ENCODE measurements at places on chromosomes 7 and 10.
A peak's percentile ranks its signal among the peaks of the same experiment; 100 is the strongest.

- no peak for DNase-seq
These were observed 63.5 kb downstream of the FAM53B start for GRCh38 chr10:124680675-124681074.

- DNase-seq: no peak
These were observed 162.6 kb downstream of the MTERF1 start for GRCh38 chr7:91717681-91718470.

GRCh38 chr7:121873289-121874194 lies 581 bp downstream of the PTPRZ1 start:
- peak; percentile 89 for DNase-seq

- DNase-seq: no peak
These were observed 173.9 kb downstream of the ZNF438 start for GRCh38 chr10:30857803-30858202.

- DNase-seq: no peak
These were observed 7.8 kb upstream of the ATOH7 start for GRCh38 chr10:68239596-68240150.

GRCh38 chr10:2994221-2994961 lies 73.0 kb upstream of the PFKP start:
- DNase-seq: no peak

DNA sequence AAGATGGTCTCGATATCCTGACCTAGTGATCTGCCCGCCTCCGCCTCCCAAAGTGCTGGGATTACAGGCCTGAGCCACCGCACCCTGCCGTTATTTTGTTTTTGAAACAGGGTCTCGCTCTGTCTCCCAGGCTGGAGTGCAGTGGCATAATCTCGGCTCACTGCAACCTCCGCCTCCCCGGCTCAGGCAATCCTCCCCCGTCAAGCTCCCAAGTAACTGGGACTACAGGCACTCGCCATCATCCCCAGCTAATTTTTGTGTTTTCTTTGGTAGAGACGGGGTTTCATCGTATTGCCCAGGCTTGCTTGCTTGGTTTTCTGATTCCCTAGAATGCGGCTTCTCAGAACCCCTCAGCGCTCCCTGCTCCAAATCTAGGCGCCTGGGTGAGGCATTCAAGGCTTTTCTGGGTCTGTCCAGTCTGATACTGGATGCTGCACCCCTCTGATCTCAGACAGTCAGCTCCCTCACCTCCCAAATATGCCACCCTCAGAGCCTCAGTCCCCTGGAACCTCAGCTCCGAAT lies 1.3 kb downstream of the TFR2 start:
- no peak for DNase-seq

- peak; percentile 85 for DNase-seq
These were observed 200.0 kb upstream of the MKI67 start for GRCh38 chr10:128326251-128326650.

DNA sequence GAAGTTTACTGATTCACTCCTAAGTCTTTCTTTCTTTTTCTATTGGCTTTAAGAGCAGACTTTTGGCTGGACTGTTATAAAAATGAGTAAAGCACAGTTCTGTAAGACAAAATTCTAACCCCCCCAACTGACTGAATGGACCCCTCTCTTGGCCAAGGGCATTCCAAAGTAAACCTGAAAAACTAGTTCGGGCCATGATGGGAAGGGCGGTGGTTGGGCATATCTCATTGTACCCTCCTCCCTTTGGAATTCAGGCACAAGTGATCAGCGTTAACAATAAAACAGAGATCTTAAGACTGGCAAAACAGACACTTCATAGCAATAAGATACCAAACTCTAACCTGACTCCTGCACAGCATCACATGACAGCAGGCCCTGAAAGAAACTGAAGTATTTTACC lies 6.1 kb upstream of the KIF20B start:
- no peak for DNase-seq

DNA sequence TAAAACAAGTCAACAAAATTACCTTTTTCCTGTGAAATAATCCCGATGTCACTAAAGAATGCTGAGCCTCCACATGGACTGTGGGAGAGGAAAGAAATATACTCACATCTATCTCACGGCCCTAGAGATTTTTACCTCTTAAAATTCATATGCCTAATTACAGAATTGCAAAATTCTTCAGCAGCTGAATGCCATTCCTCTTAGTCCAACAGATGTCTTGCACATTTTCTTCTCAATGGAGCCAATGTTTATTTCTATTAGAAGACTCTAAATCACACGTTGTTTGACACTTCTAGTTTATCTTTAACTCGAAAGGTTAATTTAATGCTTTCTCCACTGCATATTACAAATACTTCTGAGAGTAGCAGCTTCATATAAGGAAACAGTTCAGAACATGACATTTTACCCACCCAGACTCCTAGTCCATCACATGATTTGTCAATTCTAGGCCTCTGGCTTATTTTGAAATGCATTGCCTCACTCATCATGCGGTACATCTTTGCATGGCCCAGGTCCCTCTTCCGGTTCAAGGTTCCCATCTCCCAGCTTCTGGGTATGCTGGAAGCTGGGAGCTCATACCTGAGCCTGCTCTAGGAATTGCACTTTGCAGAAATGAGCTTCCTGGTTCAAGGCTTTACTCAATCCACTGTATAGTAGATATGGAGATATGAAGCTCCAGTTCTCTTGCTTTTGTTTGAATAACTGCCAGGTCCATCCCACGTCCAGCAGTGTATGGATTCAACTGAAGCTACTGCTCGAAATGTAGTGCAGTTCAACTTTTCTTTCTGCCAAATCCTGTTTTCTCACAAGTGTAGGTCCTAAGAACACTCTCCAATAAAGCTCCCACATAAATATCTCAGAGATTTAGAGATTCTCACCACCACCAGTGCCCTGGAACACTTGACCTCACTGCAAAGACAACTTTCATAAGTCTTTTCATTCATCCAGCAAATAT lies 306.2 kb downstream of the GPR37 start:
- DNase-seq: no peak

DNA sequence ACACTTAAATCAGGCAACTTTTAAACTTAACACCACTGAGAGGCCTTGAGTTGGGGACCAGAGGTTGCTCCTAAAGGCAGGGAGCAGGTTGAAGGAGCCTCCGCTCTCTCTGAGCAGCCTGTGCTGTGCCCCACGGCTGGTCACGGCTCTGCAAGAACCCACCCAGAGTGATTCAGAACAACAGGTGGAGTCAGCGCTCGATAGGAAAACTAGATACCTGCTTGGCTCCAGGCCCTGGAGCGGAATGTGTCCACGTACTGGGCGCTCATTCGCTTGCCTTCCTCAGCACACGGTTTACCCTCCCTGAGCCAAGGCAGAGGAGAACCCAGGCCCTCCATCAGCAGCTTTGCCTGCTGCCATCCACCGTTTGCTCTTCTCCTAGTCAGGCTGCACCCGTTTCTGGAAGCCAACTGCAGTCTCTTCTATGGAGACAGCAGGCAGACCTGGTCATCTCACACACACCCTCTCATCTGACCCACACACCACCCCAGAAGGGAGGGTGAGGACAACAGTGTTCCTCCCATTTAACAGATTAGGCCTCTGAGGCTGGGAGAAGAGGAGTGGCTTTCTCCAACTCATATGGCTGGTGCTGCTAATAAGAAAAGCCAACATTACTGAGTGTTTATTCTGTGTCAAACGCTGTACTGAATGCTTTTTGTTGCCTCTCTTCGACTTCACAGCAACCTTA lies 37.6 kb upstream of the PDCD4 start:
- no peak for DNase-seq

- DNase-seq: no peak
These were observed 338.3 kb downstream of the CXCL12 start for GRCh38 chr10:44046605-44047004.

DNA sequence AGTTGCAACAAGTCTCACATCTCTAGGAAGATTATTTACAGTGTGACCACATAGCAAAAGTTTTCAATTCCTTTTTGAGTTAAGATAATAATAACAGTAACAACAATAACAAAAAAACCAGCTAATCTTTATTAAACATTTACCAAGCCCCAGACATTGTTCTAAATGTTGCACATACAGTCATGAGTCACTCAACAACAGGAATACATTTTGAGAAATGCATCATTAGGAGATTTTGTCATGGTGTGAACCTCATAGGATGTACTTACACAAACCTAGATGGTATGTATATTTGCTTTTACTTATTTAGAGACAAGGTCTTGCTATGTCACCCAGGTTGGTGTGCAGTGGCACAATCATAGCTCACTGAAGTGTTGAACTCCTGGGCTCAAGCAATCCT lies 52.0 kb downstream of the SPAM1 start:
- no peak for DNase-seq

DNA sequence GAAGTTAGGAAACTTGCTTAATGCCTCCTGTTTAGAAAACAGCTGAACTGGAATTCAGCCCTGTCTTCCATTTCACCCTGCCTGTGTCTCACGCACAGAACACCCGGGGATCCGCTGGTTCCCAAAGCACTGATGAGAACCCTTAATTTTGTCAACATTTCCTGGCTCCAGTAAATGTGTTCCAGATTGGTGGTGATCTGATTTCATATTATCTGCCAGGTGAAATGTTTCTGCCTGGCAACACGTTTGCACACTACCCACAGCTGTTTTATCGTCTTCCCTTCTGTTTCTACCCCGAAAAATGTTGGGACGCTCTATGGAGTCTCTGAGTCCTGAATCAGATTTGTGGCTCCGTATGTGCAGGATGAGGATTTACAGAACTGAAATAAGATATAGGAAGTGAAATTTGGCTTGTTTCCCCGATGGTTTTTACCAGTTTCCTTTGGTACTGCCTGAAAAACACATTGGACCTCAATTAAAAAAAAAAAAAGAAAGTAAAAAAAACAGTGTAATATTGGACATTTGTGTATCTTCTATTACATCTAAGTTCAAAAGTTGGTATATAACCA lies 29.0 kb downstream of the MRC1 start:
- no peak for DNase-seq

GRCh38 chr10:11551916-11552602 lies 59.4 kb downstream of the USP6NL start:
- DNase-seq: no peak

DNA sequence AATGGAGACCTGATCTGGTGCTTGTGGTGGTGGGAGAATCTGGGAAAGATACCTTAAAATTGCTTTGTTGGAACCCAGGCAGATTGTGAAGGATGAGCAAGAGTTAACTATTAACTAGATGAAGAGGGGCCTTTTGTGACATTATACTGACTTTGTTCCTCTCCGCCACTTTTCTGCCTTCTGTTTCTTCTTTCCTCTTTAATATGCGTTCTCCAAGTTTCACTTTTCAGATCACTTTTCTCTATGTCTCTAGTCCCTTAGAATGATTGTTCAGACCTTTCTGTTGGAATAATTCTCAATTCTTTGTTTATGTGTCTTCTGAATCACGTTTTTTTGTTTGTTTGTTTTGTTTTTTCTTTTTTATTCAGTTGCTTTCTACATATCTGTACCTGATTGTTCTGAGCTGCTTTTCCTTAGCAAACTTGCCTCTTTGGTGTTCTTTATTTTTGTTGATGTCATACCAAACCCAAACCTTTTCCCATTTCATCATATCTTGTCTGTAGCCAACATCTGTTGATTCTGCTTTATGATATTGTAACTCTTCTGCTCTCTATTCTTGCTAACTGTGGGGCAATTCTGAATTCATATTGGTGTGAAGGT lies 2.8 kb downstream of the BMPR1A start:
- no peak for DNase-seq

- no peak for DNase-seq
These were observed 211.1 kb upstream of the IGFBP3 start for GRCh38 chr7:46131916-46132795.

DNA sequence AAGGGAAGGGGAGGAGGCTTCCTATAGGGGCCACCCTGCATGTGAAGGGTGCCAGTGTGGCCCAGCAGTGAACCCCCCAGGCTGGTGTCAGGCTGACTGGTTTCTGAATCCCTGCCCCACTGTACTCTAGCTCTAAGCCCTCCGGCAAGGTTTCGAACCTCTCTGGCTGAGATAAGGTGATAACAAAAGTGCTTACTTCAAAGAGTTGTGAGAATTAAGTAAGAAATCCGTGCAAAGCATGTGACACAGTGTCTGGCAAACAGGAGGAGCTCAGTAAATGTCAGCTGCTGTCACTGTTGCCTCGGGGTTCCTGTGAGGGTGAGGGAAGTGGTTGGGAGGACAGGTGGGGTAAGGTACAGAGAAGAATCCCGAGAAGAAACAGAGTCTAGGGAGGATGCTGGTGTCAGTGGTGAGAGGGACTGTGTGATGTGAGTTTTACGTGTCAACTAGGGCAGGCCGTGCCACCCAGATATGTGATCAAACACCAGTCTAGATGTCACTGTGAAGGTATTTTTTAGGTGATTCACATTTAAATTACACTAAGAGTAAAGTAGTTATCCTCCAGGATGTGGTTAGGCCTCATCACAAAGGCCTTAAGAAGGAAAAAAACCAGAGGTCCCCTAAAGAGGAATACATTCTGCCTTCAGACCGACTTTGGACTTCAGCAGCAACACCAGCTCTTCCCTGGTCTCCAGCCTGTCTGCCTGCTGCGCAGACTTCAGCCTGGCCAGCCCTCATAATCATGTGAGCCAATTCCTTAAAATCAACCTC lies 64.4 kb downstream of the BPGM start:
- DNase-seq: no peak

GRCh38 chr10:60444494-60445064 lies 54.9 kb upstream of the ANK3 start:
- no peak for DNase-seq

DNA sequence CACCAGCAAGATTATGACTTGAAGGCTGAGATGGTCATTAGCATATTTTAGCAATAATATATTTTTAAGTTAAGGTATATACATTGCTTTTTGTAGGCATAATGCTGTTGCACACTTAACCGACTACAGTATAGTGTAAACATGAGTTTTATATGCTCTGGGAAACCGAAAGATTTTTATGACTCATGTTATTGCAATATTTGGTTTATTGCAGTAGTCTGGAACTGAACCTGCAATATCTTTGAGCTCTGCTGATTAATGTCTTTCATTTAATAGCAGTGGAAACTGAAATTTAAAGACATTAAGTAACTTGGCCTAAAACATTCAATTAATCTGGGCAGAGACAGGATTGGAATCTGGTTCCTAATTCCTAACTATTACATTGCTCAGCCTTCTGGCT lies 266.7 kb upstream of the PLXDC2 start:
- DNase-seq: no peak

- DNase-seq: no peak
These were observed 19.0 kb downstream of the NUDCD3 start for GRCh38 chr7:44471436-44471835.

- no peak for DNase-seq
These were observed 376.9 kb downstream of the CALN1 start for GRCh38 chr7:72035266-72035665.

GRCh38 chr10:97713339-97713825 lies at the start of gene MARVELD1:
Gene MARVELD1, plus strand, starts transcription at chr10:97713730. Its CDS starts 147 bp downstream, at chr10:97713877.
- peak; percentile 76 for DNase-seq

DNA sequence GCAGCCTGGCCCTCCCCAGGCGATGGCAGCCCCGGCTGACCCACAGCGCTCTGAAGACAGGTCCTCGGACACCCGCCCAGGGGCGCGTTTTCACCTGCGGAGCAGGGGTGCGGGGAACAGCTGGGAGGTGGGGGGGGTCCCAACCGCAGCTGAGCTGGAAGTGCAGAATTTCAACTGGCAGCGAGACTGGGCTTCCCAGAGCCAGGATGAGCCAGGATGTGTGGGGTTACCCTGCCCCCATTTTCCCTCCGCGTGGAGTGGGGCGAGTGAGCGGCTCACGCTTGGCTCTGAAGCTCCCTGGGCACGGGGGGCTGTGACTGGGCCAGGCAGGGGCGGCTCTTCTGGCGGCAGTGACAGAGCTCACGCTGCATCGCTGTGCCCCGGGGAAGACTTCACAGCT lies 70.2 kb downstream of the DNAJB6 start:
- no peak for DNase-seq

- no peak for DNase-seq
These were observed 19.1 kb downstream of the DNAJB6 start for GRCh38 chr7:157355784-157356511.

Measured in retina (tissue), 1 donor.